ENCODE measurements at places on chromosomes 12 and 14.

DNA sequence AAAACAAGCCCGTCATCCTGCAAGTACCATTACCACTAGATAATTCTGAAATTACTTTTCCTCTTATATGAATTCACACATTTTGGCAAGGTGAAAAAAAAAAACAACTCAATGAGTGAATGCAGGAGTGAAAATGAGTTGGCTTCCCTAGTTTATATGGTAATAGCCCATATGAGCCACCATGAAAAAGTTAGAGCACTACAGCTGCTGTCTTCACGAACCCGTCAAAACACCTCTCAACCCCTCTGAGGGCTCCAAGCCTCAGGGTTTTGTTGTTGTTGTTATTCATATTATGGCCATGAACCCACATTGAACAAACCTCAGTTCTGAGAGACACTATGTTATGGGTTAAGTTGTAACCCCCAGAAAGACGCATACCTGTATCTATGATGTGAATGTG, 289.9 kb upstream of the CAND1 start:
- no peak for DNase-seq

DNA sequence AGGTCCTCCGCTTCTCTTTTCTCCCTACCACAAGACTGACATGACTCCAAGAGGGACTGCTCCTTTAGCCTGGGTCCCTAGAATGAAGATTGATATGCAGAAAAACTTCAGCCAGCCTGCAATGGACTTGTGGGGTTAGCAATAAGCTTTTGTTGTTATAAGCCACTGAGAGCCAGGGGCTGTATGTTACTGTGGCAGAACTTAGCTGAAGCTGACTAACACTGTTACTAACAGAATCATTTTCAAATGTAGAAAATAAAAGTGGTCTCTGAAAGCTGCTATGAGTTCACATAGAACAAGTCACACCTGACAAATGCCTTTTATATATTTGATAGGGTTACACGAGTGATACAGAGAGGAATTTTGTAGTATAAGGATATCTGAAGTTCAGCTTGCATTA, 13.6 kb upstream of the RFLNA start:
- DNase-seq, result no peak

DNA sequence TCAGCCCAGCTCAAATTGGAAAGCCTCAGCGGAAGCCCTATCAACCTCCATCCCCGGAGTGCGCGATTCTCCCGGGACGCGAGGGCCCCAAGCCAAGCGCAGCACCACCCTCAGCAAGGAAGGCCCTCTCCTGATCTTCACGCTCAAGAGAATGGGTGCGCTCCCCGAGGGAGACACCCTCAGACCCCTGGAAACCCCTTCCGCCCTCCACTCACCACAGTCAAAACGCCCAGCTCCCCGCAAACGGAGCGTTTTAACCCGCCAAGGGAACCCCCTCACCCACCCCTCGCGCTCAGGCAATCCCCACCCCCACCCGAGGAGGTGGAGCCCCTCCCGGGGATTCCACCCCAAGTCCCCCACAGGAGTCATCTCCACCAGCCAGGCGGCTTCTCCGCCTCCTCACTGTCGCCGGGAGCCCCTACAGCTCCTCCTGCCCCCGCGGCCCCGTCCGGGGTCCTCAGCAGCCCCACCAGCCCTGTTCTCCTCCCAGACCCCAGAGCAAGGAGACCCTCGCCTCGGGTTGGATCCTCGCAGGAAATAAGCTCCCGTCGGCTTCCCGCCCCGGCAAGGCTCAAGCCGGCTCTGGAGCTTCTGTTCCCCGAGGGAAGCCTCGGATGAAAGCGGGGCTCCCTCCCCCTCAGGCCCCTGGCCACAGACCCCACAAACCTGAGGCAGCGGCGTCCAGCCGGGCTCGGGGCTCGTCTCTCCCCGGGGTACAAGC, 507 bp downstream of the BAZ2A start:
- peak; percentile 33 for DNase-seq

DNA sequence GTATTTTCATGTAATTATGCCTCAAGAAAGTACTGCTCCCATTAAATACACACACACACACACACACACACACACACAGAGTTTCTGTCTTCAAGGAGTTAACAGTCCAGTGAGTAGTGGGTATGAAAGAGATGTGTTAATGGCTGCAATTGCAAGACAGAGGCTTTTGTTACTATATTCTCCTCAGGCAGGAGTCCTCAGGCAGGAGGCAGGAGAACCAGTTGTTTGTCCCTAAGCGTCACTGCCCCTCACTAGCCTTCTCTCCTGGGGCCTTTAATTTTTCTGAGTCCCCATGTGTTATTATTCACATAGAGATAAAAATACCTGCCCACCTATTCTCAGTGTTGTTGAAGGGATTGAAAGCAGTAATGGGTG, 31.2 kb downstream of the DAD1 start:
- no peak for DNase-seq

- DNase-seq, result peak; percentile 68
Observed at GRCh38 chr14:100376751-100377171, 53.6 kb downstream of the SLC25A47 start.

- no peak for DNase-seq
Observed at GRCh38 chr12:49703647-49704137, 3.5 kb downstream of the FMNL3 start.

GRCh38 chr12:116294454-116295165, 17.1 kb upstream of the MED13L start:
- DNase-seq, result no peak

Data from HAP-1 (cell line).